ENCODE measurements at places on chromosomes 3 and 15. TPM values are rescaled to one million over a fixed set of nuclear protein-coding genes. Genes with fewer than 3 reads are reported as not detected.

DNA sequence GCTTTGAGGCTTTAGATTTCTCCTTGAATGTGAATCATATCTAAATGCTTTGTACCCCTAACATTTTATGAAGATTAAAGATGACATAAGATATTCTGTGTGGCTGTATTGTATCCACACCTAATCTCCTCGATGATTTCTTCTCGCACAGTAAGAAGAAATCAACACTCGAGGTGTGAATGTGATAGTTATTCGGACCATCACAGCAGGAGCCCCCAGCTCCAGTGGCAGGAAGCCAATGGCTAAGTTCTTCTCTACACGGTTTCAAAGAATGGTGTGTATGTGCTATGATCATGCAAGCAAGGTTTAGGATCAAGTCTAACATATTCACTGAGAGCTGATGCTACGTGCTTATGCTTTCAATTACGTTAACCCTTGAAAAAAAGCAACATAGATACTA lies 271.0 kb downstream of the SUCLG2 start:
- DNase-seq = no peak

- no peak for DNase-seq
These were observed 506.2 kb upstream of the IL12A start for GRCh38 chr3:159482241-159482993.

Gene SERPINI2
- total RNA-seq = not detected

DNA sequence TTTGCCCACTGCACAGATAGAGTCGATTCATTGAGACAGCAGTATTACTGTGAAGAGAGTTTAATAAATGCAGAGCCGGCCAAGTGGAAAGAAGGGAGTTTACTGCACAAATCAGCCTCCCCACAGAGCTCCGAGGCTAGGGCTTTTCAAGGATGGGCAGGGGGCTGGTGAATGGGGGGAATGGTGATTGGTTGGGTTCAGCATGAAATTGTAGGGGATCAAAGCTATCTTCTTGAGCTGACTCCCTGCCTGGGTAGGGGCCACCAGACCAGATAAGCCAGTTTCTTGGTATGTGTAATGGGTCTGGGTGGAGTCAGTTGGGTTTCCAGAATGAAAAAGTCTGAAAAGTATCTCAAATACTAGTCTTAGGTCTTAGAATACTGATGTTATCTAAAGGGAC lies 66.6 kb downstream of the SYNPR start:
- no peak for DNase-seq

Gene FAM107A
- not detected for total RNA-seq

DNA sequence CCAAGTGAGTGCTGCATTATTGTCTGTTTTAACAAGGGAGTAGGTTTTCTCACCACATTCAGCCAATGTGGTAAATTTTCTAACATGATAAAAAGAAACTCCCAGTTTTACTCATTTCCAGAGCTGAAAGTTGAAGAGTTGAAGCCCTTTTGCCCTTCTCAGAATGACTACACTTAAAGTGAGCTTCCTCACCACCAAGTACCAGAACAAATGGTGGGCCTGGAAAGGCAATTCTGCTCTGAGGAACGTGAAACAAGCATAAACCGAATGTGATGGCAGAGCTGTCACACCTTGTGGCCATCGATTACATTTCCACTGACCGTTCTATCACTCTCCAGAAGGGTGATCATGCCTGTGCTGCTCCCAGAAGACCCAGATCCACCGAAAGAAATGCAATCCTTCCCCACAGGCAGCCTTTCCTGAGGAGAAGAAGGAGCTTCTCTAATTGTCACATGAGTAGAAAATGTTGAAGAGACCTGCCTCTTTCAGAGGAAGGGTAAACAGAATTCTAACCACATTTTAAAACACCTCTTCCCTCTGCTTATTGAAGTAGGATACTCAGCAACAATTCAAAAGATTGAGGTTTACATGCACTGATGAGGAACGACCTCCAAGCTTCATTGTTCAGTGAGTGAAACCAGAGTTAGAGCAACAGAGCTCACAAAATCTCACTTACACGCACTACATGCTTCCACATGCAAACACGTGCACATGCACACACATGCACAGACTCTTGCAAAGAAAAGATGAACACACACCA lies 21.4 kb upstream of the CCR9 start:
- peak; percentile 48 for DNase-seq

GRCh38 chr15:101115786-101116680 lies 135.8 kb downstream of the CHSY1 start:
- no peak for DNase-seq

- DNase-seq = no peak
These were observed 273.1 kb downstream of the GABRG3 start for GRCh38 chr15:27244047-27244446.

DNA sequence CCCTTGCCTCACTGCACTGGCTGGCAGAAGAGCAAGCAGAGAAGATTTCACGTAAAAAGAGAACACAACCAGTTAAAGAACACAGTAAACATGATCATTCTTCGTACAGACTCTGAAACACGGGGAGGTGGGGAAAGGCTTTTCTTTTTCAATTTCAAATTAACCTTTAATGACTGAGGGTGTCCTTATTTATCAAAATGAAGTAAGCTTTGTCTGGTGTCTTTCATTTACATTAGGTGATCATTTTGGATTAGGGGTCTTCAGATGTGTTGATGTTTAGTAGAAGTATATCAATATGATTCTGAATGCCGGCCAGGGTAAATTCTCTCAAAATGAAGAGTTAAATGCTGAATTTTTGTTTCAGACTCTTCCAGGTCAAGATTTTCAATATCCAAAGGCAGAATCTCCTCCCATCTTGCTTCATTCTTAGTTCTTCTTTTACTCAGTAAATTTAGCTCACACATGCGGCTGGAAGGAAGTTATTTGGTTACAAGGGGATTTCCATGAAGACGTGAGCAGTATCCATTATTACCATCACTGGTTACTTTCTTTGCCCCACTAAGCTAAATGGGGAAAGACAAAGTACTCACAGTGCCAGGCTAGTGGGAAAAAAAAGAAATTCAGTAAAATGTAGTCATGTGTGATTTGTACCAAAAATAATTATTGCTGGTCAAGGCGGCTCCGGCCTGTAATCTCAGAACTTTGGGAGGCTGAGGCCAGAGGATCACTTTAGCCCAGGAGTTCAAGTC lies 272.2 kb upstream of the NR2F2 start:
- no peak for DNase-seq

All from activated naive CD4-positive, alpha-beta T cell treated with anti-CD3 and anti-CD28 coated beads for 36 hours (primary cell).